ENCODE measurements at places on chromosomes 16 and 17.

DNA sequence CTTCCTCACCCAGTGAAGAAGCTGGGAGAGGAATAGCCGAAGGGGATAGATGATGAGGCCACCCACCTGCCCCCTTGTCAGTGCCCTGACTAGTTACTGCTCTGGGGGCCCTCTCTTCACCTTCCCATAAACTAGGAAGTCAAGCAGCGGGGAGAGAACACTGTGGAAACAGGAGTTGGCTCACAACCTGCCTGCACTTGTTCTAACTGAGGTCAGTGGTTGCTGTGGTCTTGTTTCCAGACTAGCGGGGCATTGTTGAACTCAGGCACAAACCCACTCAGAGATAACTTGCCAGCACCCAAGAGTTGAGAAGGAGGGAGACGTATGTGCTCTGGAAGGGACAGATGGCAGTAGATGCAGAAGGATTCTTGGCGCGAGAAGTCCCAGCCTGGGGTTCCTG, 48.6 kb upstream of the DDX52 start:
- no peak for DNase-seq

DNA sequence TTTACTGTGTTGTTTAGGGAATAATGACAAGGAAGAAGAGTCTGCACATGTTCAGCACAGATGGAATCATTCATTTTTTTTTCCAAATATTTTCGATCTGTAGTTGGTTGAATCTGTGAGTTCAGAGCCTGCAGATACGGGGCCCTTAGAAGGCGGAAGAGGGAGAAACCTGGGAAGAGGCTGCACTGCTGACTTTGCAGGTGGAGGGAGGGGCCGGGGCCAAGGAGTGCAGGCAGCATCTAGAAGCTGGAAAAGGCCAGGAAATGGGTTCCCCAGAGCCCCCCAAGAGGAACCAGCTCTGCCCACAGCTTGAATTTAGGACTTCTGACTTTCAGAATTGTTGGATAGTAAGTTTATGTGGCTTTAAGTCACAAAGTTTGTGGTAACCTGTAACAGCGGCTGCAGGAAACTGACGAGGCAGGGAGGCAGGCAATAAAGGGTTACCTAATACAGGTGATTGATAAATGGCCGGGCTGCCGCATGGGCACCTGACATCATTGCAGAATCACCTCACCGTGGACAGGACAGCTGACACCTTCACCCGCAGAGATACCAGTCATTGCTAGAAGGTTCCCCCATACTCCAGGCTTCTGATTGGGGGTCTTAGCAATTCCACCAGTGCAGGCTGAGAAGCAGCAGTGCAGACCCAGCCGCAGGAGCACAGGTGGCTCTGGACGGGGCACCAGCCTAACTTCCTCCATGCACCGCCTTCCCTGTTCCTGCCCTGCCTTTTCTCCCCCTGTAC, 181.3 kb downstream of the IRF8 start:
- DNase-seq = no peak

- DNase-seq = no peak
These were observed 5.4 kb upstream of the DRC7 start for GRCh38 chr16:57688987-57689761.

- DNase-seq = peak; percentile 81
These were observed 2.9 kb downstream of the RNASEK start for GRCh38 chr17:7014995-7015958.

DNA sequence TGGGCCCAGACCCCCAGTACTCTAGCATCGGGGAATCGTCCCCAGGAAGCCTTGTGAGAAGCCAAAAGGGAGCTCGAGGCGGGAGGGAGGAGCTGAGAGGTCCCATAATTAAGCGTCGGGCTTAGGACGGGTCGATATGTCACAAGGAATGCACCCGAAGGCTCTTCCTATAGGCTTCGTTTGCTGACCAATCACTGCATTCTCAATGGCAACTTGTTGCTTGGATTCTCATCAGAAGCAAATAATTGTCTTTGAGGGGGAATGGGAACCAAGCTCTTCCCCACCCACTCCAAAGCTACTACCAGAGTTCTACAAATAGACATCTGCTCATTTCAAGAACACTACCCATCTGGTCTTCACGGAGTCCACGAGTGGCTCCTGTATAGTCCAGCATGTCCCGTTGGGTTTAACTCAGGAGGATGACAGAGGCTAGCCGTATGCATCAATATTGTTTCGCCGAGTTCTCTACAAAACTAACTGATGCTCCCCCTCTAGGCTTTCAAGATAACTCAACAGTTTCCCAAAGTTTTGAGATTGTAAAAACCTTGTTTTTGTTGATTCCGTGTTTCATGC, 628 bp upstream of the BLMH start:
- DNase-seq = no peak

DNA sequence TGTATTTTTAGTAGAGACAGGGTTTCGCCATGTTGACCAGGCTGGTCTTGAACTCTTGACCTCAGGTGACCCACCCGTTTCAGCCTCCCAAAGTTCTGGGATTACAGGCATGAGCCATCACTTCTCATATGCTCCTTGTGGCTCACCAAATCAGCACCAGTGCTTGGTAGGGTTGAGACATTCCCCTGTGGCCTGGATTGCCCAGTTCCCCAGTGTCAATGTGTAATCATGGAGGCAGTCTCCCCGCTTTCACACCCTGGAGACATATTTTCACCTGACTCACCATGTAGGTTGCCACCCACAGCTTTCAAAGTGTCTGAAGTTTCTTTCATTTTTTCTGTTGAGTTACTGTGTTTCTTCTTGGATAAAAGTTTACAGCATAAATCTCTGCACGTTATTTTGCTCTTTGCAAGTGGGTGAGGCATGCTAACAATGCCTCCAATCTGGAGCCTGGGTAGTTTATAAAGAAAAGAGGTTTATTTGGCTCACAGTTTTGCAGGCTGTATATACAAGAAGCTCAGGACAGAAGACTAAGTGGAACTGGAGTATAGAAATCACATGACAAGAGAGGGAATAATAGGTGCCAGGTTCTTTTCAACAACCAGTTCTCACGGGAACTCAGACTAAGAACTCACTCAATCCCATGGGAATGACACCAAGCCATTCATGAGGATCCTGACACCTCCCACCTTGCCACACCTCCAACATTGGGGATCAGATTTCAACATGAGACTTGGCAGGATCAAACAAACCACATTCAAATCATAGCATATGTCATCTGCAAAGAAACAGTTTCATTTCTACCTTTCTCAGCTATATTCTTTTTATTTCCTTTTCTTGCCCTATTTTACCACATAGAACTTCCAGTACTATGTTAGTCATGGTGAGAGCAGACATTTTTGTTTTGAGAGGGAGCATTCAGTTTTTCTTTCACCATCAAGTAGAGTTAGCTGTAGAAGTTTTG, 113.2 kb downstream of the PHKB start:
- DNase-seq = peak; percentile 37

DNA sequence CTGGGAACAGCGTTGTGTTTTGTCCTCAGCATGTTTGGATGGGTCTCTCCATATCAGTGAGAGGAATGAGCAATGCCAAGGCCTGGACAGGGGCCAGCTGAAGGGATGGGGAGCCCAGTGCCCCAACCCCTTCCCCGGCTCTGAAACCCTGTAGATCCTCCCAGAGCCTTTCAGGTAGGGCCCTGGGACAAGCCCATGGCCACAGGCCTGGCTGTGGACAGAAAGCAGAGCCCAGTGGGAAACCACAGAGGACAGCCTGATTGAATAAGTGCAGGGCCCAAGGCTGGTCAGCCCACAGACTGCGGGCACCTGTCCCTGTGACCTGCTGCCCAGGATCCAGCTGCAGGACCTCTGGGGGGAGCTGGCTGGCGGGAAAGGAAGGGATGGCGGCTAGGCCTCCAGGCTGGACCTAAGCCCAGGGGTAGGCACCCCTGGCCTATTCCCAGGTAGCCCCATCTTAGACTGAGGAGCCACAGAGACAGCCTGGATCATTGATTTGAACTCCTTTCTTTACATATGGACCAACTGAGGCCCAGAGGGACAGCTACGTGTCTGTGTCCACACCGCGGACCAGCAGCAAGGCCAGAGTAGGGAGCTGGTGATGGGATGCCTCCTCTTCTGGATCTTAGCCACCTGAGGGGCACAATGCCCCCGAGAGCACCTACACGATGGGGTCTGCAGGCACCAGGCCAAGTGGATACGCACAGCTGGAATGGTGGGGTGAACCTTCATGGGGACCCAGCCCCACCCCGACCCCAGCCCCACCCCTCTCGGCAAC, 1.3 kb downstream of the CCDC102A start:
- DNase-seq = no peak

DNA sequence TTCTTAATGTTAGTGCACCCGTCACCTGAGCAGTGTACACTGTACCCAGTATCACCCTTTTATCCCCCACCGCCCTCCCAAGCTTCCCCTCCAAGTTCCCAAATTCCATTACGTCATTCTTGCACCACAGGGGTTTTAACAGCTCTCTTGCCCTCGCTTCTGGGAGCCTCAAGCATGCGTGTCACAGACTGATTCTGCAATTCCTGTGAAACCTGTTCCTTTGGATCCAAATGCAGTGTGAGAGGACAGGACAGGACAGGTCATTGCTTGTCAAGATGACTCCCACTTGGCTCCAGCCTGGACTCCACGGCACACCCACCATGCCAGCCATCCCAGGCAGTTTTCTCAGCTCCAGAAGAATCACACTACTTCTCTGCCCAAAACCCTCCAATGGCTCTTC, 44.1 kb downstream of the CYB5D2 start:
- DNase-seq = no peak

DNA sequence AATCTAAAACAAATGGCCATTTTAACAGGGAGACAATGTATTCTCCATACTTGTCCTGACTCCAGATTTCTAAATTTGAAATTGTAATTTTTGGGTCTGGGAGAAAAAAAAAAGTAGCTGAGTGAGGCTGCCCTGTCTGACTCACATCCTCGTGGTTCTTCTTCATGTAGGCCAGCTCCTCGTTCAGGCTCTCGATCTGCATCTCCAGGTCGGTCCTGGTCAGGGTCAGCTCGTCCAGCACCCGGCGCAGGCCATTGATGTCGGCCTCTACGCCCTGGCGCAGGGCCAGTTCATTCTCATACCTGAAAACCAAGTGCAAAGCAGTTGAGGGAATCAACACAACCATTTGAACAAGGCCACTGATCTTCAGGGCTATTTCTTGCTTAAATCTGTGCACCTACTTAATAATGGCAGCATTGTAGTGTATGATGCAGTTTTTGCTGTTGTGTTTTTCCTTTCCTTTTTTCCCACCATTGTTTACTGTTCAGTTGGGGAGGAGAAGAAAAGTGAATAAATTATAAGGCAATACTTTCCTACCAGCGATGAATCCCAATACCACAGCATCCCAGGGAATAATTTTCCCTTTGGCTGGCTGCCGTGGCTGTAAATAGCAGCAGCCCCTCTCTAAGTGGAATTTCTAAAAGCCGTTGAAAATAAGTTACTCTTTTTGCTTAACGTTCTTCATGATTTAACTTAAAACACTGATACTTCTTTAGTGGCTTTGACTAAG, 2.2 kb downstream of the KRT12 start:
- DNase-seq = no peak

DNA sequence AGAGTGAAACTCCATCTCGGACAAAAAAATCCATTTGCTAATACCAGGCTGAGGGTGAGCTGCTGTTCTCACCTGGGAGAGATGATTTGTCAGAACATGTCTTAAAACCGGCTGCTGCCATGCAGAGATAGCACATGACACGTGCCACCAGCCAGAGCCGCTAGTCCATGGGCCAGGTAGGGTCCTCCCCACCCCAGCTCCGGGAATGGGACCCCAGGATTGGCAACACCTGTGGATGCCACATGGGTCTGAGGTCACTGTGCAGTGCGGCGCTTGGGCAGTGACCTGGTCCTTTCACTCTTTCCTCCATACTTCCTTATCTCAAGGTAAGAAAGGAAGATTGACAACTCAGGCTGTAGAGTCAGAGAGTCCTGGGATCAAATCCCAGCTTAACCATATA, 393.3 kb upstream of the TNRC6C start:
- no peak for DNase-seq

GRCh38 chr17:61495161-61495857, 43.1 kb downstream of the TBX4 start:
- DNase-seq = no peak

- DNase-seq = no peak
These were observed 43.8 kb downstream of the ZNRF1 start for GRCh38 chr16:75042426-75043174.

GRCh38 chr17:74125156-74125555, 78.3 kb upstream of the RPL38 start:
- no peak for DNase-seq

- DNase-seq = no peak
These were observed 113.7 kb upstream of the CDH11 start for GRCh38 chr16:65235339-65236177.

DNA sequence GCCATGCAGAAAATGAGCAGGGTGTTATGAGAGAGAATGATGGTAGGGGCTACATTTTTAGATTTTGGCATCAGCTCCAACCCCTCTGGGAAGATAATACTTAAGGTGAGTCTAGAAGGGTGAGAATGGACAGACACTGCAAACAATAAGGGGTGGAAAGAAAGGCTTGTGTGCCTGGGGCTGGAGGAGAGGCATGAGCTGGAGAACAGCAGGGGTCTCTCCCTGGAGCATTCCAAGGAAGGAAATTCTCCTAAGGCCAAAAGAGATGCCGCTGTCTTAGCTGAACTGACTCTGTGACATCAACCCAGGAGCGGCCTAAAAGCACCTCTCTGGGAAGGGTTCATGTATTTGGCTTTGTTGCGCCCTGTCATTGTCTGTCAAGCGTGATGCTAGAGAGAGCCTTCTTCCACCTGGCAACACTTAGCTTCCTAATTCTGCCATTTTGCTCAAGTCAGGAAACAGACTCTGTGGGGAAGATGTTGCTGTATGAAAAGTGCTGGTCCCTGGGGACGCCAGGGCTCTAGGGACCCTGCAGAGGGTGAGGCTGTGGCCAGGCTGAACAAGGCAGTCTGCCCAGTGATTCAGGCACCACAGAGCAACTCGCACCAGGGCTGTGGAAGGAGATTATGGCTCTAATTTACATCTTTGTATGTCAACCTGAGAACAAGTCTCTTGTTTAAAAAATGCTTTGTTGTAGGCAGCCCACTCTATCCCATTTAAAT, 225.7 kb downstream of the CBLN1 start:
- no peak for DNase-seq

- no peak for DNase-seq
These were observed 18.6 kb downstream of the ALOX12B start for GRCh38 chr17:8068736-8069586.

DNA sequence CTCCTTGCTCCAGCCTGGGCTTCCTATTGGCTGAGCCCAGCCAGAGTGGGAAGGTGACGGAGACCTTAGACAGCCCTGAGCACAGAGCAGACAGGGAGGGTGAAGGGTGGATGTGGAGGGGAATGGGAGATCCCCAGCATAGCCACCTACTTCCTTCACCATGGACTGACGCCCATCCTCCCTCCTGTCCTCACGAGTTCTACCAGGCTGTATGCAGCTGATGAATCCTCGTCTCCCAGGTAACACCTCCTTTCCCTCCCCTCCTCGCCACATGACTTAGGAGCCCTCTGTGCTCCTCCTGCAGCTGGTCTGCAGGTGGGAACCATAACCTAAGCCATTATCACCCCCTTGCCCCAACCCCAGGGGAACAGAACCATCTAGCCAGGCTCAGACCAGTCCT, 9.0 kb upstream of the CRHR1 start:
- DNase-seq = no peak

- no peak for DNase-seq
These were observed 11.4 kb downstream of the CFAP97D1 start for GRCh38 chr17:43791589-43791988.
